ENCODE measurements at places on chromosomes 2 and 18. TPM values are rescaled to one million over a fixed set of nuclear protein-coding genes. Genes with fewer than 3 reads are reported as not detected.

IL36A gene
- not detected for total RNA-seq

SLC16A14 gene
- total RNA-seq, result 3.5 TPM

MAP3K19 gene
- total RNA-seq, result not detected

ANTXR1 gene
- total RNA-seq, result 206 TPM

TGFA gene
- total RNA-seq, result not detected

GKN1 gene
- 0.32 TPM for total RNA-seq

MATN3 gene
- total RNA-seq, result 3.9 TPM

IWS1 gene
- 42.7 TPM for total RNA-seq

DSC1 gene
- not detected for total RNA-seq

SCN2A gene
- 2.3 TPM for total RNA-seq

AFF3 gene
- 19.4 TPM for total RNA-seq

ZNF892 gene
- total RNA-seq, result 4.2 TPM

NOL4 gene
- total RNA-seq, result not detected

ELMOD3 gene
- 15.8 TPM for total RNA-seq

DPYSL5 gene
- not detected for total RNA-seq

HOXD11 gene
- total RNA-seq, result 26.4 TPM

ABCB11 gene
- under 0.01 TPM for total RNA-seq

HOXD13 gene
- not detected for total RNA-seq

DNAJC5G gene
- not detected for total RNA-seq

ANKRD36B gene
- 20.3 TPM for total RNA-seq

KCNF1 gene
- total RNA-seq, result not detected

NCKAP5 gene
- total RNA-seq, result 28.7 TPM

FOXI3 gene
- not detected for total RNA-seq

CTDP1 gene
- 21.3 TPM for total RNA-seq

GBX2 gene
- total RNA-seq, result not detected

HAT1 gene
- total RNA-seq, result 46.6 TPM

OST4 gene
- 239 TPM for total RNA-seq

MAP3K20 gene
- 136 TPM for total RNA-seq

CYTIP gene
- under 0.01 TPM for total RNA-seq

TMEM247 gene
- total RNA-seq, result 0.32 TPM

IL1F10 gene
- not detected for total RNA-seq

UGT1A5 gene
- not detected for total RNA-seq

MRPL53 gene
- total RNA-seq, result 21.2 TPM

RPIA gene
- total RNA-seq, result 6.8 TPM
